ENCODE measurements at places on chromosomes 11 and 22. TPM values are rescaled to one million over a fixed set of nuclear protein-coding genes. Genes with fewer than 3 reads are reported as not detected.
A peak's percentile ranks its signal among the peaks of the same experiment; 100 is the strongest.

Gene FIBIN
- total RNA-seq = not detected

Gene OR52N4
- not detected for total RNA-seq

DNA sequence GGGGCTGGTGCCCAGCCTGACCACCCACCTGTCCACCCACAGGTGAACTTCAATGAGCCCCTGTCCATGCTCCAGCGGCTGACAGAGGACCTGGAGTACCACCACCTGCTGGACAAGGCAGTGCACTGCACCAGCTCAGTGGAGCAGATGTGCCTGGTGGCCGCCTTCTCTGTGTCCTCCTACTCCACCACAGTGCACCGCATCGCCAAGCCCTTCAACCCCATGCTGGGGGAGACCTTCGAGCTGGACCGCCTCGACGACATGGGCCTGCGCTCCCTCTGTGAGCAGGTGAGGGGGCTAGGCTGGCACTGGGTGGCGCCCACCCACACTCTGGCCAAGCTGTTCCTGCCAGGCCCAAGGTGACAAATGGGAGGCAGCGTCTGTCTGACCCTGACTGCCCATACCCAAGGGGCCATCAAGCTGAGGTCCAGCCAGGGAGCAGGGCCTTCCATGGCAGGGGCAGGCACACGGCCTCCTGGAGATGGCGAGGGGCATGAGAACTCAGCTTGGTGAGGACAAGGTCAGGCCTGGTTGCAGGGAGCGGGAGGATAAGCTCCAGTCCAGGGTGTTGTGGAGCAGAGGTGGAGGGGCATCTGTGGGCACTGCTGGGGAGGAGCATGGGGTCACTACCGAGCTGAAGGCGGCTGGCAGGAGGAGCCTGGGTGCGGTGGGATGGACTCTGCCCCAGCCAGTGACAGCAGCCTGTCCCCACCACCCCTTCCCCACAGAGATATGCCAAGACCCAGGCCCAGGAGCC lies 77.7 kb downstream of the MORC2 start:
- DNase-seq = peak; percentile 60

GRCh38 chr22:50308986-50309600 lies 1.6 kb upstream of the PLXNB2 start:
- no peak for DNase-seq

DNA sequence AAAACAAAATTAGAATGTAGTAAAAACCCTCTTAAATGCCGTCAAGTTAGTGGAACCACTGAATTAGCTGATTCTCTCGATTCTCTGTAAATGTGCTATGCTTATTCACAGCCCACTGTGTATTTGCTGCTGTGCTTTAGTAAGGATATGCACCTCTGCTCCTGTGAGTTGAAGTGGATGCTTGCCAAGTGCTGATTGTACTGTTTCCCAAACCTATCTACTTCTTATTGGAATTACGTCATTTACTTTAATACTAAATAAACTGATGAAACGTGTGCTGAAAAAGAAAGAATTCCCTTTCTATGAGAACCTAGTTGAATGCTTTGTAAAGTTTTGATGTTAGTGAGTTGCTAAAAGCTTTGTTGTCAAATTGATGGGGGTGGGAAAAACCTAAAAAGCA lies 158.4 kb downstream of the LRRC4C start:
- DNase-seq = no peak

DNA sequence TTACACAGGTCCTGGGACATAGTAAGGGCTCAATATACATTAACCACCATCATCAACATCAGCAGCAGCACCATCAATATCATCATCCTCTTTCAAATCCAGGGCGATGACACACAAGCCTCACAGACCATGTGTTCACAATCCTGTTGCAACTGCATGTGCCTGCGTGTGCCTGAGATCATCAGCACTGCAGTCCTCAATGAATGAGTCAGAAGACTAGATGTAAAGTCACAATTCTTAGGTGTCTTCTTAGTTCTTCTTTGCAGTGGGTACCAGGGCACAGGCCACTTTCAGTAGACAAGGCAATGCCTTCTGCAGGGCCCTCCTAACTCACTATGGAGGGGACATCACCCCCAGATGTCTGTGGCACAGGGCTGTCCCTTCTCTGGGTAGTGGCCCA lies 111.1 kb downstream of the MYO18B start:
- DNase-seq = no peak

GRCh38 chr11:57643802-57644201 lies 5.9 kb downstream of the YPEL4 start:
- no peak for DNase-seq

DNA sequence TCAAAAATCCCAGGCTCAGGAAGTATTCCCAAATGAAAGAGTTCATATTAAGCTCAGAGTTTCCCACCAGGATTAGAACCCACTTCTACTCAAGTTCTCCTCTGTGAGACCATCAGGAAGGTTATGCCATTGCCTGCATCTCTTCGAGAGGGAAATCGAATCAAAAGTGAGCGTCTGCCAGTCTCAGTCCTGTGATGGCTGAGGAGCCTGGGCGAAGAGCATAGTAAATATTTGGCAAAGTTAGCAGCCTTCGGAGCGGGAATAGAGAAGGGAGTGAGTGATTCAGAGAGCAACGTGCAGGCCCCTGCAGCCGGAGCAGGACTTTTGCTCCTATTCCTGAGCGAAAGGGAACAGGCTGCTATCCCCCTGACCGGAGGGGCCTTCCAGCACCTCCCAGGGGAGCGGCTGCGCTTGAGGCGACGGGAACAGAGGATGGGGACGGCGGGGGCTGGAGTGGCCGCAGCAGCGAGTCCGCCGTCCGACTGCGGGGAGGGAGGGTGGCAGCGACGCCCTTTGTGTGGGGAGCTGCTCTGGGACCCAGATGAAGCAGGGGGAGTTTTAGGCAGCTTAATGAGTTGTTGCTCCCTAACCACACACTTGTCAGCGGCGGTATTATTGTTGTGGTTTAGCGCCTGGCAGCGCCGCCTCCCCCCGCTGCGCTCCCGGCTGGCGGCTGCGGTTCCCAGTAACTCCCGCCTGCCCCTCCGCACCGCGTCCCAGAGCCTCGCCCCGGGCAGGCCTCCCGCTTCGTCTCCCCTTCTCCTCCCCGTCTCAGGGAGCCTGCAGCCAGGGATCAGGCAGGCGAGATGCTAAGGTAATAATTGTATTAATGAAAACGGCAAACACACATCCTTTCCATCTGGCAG lies 21.7 kb upstream of the NRGN start:
- DNase-seq = no peak

DNA sequence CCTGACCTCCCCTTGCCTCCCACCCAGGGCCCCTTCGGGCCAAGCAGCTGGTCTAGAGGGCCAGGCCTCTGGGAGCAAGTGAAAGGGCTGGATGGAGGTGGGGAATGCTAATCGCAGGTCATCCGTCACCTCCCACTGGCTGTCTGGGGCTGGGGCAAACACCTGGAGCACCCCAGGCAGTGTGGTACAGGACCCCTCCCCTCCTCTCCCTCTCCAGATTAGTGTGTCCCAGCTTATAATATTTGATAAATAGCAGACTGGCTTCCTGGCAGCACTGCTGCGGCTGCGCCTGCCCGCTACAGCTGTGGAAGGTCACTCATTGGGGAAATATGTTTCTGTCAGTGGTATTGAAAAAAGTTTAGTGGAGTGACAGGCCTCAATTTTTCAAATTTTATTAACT lies 90.7 kb upstream of the PHOX2A start:
- DNase-seq = no peak

DNA sequence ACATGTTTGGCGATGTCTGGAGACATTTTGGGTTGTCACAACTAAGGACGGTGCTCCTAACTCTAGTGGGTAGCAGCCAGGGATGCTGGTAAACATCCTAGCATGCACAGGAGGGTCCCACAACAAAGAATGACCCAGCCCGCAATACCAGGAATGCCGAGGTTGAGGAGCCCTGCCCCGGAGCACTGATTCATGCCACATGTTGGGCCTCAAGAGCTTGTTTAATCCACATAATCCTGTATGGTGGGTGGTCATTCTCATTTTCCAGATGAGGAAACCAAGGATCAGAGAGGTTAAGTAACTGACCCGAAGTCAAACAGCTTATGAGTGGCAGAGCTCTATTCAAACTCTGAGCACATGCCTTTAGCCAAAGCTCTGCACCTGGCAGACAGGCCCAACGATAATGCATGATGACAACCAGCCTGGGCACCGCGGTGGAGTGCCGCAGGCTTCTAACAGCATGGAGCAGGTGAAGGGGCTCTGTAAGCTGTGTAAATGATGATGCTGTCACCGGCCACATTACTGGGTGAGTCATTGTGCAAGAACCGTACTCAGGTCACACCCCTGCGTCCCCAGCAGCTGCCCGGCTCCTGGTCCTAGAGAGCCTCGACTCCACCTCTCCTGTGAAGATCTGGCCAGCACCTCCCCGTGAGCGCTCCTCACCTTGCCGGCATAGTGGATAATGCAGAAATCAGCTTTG lies 58.6 kb downstream of the APOL1 start:
- DNase-seq = no peak

DNA sequence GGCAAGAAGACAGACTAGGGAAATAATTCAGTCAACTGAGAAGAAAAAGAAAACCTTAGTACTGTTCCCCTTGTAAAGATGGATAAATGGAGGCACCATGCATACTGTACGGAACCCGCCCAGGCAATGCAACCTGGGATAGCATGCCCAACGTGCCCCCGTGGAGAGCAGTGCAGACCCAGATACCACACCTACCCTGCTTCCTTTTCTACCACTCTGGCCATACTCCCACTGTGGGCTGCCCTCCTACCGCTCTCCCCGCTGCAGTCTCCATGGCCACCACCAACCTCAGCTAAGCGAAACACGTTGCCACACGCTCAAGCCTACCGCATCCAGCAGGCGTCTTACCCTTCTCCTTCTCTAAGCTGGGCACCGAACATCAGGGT lies 117.4 kb upstream of the SERPIND1 start:
- DNase-seq = no peak

DNA sequence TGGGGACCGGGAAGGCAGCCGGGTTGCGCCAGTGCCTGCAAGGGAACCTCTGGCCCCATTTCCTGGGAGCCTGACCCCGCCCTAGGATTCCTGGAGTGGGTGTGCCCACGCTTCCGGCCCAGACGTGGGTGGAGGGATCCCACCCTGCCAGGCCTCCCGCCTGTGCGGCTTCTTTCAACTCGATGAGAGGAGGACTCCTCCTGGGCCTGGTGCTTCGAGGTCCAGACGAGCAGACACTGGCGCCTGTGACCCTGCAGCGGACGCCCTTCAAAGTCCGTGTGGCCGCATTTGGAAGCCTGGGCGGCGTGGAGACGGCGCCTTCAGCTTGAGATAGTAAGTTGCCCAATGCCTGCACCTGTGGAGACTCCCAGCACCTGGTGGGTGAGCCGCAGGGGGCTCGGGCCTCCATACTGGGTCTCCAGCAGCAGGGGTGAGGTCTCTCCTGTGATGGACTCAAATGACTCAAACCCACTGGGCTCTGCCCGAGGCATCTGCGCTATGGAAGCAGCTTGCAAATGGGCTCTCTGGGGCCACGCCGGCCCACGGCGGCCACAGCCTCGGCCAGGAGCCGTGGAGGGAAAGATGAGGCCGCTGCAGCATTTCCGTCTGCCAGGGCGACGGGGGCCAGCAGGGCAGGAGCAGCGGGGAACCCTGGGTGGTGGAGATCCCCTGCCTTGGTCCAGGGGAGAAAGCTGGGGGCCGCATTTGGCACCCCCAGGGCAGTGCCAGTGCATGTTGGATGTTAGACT lies 64.3 kb upstream of the PPARA start:
- no peak for DNase-seq

- DNase-seq = peak; percentile 42
Measured at GRCh38 chr22:20656902-20657836, 116.7 kb upstream of the SERPIND1 start.

DNA sequence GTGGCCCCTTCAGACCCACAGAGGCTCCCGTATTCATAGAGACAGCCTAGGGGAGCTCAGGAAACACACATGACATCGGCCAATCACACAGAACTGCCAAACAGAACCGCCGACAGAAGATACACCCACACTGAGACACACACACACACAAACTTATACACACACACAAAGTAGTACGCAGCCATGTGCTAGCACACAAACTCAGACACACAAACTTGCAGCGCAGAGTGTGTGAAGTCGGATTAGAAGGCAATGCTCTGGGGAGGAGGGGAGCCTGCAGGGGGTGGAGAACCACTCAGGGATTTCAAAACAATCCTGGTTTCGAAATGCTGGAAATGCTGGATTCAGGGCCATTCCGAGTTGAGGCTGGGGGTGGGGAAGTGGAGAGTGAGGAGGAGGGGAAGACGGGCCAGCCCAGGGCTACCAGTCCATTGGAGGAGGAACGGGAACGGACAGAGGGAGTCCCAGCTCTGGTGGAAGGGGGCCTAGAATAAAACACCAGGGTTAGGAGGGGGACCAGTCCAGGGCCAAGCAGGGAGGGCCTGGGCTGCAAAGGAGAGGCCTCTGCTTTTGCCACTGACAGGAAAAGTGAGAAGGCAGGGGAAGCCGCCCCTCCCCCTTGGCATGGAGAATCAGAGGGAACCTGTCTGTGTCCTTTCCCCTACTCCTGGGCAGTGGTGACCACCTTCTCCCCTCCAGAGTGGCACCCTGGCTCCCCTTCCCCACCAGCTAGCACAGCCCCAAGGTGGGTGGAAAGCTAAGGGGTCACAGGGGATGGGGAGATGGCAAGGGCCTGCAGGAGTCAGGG lies 4.4 kb downstream of the BCL9L start:
- DNase-seq = peak; percentile 39

DNA sequence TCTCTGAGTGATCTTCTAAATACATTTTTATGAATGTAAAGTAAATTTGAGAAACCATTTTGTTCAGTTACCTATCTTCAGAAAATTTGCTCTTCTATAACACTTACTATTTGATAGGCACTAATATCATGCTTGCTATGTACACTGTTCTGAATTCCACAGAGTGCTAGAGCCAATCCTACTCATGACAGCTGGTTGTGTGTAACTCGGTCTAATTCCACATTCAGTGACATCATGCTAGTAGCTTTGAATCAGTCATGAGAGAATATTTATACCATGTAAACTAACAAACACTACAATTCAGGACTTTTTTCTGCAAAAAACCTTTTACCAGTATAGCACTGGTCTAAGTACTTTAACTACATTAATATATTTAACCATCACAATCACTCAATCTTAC lies 902.9 kb downstream of the DLG2 start:
- DNase-seq = no peak

DNA sequence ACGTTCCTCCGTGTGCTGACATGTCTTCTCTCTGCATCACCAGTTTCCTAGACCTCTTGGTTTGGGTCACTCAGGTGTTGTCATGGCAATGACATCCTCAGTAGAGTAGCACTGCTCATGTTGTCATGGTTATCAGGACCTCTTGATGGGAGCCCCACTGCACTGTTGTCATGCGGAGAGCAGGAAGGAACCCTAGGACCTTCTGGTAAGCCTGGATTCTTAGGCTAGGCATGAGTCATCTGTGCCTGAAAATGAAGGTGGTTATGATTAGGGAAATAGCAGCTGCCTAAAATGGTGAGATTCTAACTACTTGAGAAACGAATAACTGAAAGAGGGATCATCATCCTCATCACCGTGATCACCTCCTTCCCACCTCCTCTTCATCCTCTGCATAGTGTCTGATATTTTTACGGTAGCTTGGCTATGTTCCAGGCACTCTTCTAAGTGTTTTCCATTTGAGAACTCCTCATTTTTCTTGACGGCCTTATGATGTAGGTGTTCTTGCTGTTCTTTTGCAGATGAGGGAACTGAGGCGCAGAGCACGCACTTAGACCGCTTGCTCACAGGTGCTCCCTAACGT lies 858.4 kb downstream of the NTM start:
- no peak for DNase-seq

Measured in SK-MEL-5 (cell line).